ENCODE measurements at places on chromosomes 3 and 15.

- DNase-seq = peak; percentile 29
Observed at GRCh38 chr3:17044855-17045254, 160.1 kb downstream of the PLCL2 start.

GRCh38 chr15:63054985-63055384, 12.4 kb downstream of the TPM1 start:
- DNase-seq = no peak

- DNase-seq = no peak
Observed at GRCh38 chr3:123993818-123994217, 1.9 kb upstream of the ROPN1 start.

DNA sequence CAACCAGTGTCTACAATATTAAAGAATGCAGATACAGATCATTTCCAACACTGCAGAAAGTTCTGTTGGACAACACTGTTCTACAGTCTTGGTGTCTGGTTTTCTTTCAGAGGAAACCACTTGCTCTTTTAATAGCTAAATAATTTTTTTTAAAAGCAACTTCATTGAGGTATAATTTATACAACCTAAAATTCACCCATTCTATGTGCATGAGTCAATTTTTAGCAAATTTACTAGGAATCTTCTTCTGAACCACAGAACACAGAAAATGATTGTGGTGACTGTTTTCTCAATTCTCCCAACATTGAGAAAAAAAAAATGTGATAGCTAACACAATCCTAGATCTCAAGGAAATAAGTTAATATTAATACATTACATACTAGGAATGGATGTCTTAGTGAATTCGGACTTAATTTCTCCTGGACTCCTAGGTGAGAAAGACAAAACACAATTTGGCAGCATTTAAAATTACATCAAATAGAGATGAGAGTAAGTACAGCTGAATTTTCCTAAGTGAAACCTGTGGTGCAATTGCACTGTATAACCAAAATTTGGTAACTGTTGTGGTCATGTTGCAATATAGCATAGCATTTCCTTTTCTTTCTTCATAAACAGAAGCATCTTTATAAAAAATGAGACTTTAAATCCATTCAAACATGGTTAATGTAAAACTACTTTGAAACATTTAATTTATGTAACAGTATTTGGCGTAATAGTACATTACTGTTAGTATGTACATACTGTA, 15.3 kb upstream of the PLCL2 start:
- DNase-seq = no peak

DNA sequence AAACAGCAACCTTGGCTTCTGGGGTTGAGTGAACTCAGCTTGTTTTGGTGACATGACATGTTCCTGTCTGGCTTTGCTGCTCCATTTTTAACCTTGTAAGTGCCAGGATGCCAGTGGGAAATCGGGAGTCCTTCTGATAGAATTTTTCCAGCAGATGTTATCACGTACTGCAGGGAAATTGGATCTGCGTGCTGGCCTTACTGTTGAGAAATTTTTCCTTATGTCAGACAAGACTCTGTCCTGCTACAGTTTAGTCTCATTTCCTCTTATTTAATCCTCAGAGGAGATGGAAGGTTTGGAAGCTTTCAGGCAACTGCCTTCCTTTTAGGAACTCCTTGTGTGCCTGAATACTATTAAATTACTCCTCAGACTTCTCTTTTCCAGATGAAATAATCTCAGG, 80.6 kb downstream of the PGPEP1L start:
- no peak for DNase-seq

DNA sequence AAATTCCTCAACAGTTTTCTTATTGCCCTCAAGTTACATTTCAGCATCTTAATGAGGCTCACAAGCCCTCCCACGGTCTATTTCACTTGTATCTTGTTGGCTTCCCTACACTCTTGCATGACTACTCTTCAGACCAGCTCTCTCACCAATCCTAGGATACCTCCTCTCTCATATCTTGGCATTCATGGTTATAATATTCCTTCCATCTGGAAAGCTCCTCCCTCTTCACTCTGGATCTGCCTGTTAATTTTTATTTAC, 8.5 kb upstream of the CCDC80 start:
- no peak for DNase-seq

GRCh38 chr3:133742351-133743091, 3.7 kb upstream of the TF start:
- no peak for DNase-seq

- DNase-seq = no peak
Observed at GRCh38 chr3:41163421-41163820, 35.9 kb upstream of the CTNNB1 start.

GRCh38 chr3:119891944-119892721, 110.2 kb downstream of the NR1I2 start:
- peak; percentile 64 for DNase-seq

DNA sequence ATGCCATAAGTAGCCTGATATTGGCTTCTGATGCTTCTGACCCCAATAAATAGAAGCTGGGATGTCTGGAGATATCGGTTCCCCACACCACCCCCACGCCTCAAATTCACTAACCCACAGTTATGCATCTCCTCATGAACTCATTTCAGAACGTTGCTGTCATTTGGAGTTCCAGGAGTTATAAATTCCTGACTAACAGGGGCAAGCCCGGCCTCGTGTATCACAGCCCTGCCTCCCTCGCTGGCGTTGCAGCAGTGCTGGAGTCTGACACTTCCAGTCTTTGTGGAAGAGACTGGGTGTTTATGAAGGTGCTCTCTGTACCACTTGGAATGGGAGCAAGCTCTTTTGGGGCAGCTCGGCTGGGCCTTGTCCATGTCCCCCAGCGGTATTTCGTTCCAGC, 101.0 kb downstream of the ANP32A start:
- DNase-seq = no peak

GRCh38 chr3:62246094-62246493, 127.3 kb downstream of the FEZF2 start:
- no peak for DNase-seq

DNA sequence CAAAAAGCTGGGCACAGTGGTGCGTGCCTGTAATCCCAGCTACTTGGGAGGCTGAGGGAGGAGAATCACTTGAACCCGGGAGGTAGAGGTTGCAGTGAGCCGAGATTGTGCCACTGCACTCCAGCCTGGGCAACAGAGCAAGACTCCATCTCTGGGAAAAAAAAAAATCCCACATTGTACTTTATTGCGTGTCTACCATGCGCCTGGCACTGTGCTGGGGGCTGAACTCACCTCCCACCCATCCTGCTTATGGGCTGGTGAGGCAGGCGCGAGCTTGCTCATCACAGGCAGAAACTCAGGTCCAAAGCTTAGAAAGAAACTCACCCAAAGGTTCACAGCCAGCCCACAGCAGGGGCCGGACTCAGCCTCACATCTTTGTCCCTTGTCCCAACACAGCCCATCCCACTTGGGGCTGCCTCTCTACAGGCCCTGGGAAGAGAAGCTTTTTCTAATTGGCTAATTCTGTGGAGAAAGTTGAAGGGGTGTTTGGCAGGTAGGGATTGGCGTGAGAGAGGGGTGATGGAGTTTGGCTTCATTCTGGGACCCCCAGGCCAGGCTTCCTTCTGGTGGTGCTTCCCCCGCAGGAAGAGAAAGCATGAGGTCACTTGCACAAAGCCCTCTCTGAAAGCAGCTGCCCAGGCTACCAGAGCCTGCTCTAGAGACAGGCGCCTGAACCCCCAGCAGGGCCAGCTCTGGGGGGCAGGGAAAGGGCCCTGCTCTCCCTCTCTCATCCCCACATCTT, 122.6 kb upstream of the SMAD3 start:
- no peak for DNase-seq

- DNase-seq = peak; percentile 3
Observed at GRCh38 chr3:140375002-140375401, 302.9 kb upstream of the TRIM42 start.

DNA sequence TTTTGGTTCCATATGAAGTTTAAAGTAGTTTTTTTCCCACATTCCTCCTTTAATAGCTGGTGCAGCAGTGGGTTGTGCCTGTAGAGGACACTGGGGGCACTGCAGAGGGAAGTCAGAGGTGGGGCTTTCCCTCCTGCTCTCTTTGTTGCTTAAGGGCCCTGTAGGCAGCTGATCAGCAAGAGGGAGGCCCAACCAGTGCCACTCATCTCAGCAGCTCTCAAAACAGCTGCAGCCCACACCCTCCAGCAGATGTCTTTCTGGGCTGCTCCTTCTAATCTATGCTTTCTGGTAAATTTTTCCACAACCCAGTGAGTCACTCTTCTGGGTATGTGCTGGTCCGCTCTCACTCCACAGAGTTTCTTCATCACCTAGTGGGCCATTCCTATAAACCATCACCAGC, 263.8 kb downstream of the FEZF2 start:
- DNase-seq = no peak

DNA sequence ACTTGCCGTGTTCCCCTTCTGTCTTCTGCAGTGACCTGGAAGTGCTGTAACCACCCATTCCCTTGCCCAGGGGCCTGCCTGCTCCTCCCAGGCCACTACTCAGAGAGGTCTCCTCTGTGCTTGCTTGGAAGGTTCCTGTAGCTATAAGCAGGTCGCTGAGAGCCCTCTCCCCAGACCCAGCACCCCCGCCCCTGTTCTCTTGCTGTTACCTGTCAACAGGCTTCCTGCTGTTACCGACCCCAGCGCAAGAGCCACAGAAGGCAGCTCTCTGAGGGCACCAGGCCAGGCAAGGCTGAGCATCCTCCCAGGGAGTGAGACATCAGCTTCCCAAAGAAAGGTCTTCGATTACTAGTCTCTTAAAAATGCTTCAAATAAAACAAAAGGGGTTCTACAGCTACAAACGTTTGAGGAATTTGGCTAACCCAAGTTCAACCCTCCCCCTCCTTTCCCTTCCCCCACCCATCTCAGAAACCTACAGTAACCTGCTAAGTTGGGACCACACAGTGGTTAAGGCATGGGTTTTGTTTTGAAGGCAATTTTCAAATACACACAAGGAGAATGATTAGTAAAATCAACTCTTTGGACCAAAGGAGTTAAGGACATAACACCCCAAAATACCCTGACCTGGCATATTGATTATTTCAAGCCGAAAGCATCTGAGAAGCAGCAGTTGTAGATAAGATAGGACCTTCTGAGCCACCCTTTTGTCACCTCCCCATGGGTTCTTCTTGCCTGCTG, 74.9 kb upstream of the MFGE8 start:
- no peak for DNase-seq

DNA sequence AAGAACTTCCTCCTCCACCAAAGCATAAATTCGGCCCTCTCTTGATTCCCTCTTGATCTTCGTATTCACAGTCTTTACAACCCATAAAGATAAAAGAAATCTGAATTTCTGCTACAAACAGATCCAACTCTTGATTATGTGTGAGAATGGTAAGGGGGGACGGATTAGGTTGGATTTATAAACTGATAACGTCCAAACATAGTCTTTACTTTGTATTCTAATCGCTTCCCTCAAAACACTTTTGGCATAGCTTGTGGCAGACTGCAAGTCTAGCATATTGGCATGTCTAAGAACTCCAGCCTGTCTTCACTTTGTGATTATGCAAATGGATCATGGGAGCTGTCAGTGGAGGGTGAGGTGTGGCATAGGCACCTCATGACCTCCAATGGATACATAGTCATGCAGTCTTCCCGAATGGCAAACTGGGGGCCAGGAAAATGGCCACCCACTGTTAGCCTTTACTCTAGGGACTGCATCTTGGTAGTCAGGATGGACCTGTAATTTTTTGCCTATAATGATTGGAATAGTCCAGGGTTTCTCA, 24.3 kb upstream of the GPR171 start:
- no peak for DNase-seq

DNA sequence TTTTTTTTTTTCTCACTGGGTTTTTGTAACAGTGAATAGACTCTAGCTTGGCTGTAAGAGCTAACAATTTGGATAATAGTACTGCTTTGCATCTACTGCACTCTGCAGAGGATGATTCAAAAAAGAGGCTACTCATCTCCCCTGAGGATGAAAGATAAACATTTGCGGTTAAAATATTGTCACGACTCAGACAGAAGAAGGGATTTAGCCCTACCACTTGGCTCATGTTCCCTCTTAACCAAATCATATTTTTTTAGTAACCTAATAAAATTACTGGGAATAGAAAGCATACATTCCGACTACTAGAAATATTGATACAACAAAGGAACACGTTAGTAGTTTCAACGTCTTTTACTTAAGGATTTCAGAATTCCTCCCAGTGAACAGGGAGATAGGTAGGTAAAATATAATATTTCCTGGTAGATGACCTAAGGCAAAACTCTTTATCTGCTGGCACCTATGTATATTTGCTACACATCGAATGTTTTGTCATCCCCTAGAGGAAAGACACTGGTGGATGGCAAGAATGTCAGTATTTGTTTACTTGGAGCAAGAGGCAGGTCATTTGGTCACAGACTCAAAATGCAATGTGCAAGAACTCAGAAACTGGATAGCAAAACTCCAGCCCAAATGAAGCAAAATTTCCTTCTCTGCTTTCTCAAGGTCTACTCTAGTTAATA, 110.8 kb downstream of the GREM1 start:
- DNase-seq = no peak
